ENCODE measurements at places on chromosomes 7 and 10. TPM values are rescaled to one million over a fixed set of nuclear protein-coding genes. Genes with fewer than 3 reads are reported as not detected.

DNA sequence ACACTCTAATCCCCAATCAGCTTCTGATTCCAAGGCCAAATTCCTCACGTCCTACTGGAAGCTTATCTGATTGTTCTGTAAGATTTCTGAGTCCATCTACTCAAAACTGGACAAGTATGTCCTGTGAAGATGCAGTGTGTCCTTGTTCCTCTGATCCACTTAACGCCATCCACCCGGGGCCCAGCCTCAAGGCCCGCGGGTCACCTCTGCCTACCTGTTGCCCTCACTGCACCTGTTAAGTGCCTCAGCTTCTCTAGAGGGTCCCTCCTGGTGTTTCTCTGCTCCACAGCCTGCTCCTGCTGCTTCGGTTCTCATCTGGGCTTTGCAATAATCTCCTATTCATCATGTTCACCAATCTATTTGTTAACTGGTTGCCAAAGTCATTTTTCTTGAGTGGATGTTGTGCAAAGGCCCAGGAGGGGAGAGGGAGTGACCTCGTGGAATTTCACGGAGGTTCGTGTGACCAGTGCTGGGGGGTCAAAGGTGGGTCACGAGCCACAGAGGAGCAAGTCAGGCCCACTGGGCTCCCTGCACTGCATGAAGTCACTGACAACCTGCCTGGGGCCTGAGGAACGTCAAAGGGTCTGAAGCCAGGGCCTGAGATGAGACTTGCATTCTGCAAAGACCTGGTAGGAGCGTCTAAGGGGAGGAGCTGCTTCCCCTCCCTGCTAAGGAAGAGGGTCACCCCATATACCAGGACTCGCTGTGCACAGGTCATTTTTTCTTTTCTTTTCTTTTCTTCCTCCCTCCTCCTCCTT lies 338.1 kb downstream of the WDR37 start:
- no peak for DNase-seq

DNA sequence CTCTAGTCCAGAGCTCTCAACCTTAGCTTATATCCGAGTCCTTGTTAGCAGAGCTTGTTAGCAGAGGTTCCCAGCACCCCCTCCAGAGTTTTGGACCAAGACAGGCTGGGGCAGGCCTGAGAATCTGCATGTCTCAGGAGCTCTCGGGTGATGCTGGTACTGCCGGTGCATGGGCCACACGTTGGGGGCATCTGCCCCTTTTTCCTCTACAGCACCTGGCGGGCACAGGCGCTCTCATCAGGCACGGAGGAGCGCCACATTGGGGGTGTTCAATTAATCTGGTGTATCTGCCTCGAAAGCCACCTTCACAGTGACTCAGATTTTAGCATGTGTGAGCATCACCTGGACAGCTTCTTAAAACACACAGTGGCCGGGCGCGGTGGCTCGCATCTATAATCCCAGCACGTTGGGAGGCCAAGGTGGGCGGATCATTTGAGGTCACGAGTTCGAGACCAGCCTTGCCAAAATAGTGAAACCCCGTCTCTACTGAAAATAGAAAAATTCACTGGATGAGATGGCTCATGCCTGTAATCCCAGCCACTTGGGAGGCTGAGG lies 117.7 kb downstream of the ELFN1 start:
- no peak for DNase-seq

The AGR2 gene
- total RNA-seq: 163 TPM

DNA sequence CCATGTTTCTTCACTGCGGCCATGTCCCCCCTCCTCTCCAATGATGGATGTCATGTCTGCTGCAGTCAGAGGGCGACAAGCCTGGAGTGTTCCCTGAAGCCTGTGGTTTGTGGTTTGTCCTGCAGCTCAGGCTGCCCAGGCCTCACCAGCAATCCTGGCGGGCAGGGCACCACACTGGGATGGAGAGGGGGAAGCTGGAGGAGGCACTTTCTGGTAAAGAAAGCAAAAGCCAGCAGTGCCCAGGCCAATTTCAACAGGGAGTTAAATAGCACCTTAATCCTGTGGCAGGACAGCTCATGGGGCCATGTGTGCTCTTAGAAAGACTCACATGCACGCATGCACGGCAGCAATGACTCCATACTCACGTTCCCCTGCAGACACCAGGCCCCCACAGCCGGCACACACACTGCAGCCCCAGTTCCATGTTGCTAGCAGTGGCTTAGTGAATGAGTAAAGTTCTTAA lies 158.3 kb downstream of the EGFR start:
- no peak for DNase-seq

DNA sequence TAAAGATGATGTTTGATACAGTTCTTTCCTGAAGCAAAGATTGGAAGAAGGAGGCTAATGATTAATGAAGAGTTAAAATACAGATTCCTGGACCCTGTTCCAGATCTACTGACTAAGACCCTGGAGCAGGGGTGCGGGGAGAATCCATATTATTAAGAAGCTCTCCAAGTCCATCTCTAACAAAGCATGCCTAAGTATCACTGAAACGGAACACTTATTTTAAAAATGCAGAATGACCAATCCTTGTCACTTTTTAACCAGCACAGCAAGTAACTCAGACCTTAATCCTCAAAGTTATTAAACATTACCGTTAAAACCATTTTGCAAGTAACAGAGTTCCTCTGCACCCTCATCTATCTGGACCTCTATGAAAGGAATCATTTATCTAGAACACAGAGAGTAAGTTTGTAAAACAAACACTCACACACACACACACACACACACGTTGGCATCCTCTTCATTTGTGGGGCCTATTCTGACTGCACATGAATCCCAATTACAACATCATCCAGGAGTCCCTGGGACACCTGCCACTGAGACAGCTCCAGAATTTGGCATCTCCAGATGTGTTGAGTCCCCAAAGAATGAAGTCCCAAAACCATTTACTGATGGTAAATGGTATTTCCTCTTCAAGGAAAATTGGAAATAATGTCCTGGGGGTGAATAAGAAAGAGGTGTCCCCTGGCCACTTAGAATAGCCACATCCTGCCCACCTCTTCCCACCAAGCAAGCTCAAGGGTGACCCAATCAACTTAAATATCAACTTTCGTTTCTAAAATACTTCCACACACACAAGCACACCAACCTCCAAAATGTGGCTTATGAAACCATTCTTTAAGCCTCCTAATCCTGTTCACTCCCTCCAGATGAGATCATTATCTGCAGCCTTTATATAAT lies 117.5 kb downstream of the PARD3 start:
- DNase-seq: no peak

- DNase-seq: no peak
Observed at GRCh38 chr7:4720225-4720624, 38.1 kb downstream of the FOXK1 start.

The TACR2 gene
- total RNA-seq: under 0.01 TPM

DNA sequence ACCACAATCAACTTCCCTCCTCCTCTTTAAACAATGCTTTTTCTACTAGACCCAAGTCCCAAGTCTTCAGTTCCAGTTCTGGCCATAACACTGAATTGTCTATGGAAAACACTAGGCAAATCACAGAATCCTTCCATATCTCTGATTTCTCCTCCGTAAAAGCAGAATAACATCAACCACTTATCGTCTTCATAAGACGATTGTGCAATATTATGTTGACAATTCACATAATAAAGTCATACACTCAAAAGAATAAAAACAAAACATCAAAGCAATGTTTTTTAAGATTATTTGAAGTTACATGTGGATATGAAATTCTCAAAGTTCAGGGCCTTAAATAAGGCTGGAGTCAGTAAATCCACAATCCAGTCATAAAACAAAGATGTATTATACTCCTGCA lies 84.4 kb downstream of the MTERF1 start:
- no peak for DNase-seq

DNA sequence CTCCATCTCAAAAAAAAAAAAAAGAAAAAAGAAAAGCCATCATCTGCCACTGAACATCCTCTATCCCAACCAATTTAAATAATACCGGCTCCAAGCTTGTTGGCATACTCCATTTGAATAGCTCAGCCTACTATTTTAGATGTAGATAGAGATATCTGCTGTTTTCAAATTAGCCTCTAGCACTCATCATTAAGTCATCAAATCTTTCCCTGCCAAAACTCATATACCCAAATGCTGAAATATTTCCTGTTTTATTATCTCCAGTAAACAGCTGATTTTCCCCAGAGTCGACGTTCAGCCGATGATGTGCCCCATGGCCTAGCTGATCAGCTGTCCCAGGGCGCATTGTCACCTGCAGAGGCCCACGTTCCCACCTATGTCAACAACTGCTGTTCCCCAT lies 34.5 kb upstream of the FRMD4A start:
- DNase-seq: no peak

DNA sequence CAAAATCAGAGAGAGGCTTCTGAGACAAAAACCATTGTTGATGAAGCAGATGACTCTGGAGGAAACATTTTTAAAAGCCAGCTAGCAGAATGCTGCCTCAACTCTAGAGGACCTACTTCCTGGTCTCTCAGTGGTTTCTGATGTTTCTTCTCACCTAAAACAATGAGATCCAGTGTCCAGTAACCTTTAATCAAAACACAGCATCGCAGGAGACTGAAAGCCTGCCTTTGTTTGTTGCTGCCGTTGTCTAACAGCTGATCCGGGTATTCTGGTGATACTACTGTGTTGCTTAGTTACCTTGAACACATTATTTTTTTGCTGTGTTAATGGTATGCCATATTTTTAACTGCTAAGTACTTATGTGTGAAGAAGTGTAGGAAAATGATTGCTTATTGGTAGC lies 70.9 kb downstream of the WIPF3 start:
- no peak for DNase-seq

DNA sequence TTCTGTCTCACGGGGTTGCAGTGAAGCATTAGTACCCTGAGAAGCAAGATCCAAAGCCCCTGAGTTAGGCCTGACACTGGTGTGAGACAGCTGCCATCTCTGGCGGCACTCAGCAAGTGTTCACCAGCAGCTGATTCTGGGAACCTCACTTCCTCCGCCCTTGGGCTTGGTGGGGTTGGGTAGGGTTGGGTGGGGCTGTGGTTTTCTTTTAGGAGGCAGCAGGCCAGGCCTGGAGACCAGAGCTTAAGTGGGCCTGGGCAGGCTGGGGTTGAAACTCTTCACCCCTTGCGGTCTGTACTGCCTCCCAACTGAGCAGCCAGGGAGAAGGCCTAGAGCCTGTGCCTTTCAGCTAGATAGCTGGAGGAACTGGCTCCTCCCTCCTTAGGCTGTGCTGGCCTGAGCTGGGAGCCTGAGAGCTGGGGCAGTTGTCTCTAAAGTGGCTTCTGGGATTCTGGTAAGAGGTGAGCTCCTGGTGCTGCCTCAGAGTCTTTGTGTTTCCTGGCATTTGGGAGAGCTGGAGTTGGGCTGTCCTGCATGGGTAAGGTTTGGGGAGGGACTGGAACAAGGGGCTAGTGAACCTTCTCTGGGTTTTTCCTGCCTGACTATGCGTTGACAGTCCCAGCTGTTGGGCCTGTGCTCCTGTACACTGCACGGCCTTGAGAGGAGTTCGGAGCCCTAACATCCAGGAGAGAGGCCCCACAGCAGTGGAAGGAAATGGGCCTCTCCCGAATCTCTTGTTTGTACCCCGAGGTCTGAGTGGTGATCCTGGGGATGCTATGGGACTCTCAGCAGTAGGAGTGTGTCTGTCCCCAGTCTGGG lies 5.1 kb downstream of the TSPAN14 start:
- DNase-seq: peak; percentile 68

DNA sequence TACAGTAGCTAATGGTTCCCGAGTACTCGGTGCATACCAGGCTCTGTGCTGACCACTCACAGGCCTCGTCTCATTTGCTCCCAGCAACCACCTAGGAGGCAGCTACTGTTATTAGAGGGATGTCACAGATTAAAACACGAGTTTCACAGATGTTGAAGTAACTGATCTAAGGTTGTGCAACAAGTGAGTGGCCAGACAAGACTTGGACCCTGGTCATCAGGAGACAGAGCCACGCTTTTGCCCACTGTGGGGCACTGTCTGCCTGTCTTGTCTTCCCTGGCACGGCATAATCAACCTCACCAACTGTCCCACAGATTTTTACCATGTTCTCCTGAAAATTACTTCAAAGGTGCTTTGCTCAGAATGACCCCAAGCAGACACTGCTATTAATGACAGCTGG lies 111.6 kb upstream of the HABP2 start:
- peak; percentile 18 for DNase-seq

- DNase-seq: peak; percentile 32
Observed at GRCh38 chr10:114940735-114941134, 2.7 kb downstream of the TRUB1 start.

The SLC13A1 gene
- not detected for total RNA-seq

GRCh38 chr10:35640474-35640873 lies 1.6 kb downstream of the FZD8 start:
- DNase-seq: peak; percentile 31

The AOC1 gene
- total RNA-seq: under 0.01 TPM

GRCh38 chr7:90939666-90940065 lies 324.6 kb upstream of the FZD1 start:
- DNase-seq: no peak

DNA sequence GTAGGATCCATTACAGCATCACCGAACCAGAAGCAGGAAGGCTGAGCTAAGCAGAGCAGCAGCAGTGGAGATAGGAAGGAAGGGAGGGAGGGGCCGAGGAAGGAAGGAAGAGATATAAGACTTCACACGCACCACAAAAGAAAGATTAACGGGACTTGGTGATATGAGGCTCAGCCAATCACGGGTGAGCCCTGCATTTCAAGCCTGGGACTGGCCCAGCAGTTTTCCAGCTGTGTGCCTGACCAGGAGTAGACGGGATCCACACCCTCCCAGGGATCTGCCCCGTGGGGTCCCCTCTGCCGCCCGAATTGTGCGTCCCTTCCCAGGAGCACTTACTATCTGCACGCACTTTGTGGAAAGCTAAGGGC lies 16.2 kb downstream of the ATG9B start:
- DNase-seq: no peak

DNA sequence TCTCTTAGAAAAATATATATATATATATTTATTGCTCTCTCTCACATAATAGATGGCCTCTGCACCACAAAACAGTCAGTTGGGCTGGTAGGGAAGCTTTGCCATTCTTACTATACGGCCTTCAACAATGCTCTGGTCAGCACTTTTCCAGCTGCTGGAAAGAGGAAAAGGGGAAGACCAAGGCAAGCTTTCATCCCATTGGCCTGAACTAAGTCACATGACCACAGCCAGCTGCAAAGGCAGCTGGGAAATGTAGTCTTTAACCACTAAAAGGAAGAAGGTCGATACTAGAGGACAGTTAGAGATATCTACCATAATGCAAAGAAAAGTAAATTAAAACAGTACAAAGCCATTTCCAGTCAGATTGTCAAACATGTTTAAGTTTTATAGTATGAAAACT lies 58.4 kb upstream of the MACROH2A2 start:
- DNase-seq: peak; percentile 61

The NKX1-2 gene
- total RNA-seq: 2.1 TPM

The OIT3 gene
- total RNA-seq: 0.13 TPM

All from bronchial epithelial cell (primary cell).